ENCODE measurements at places on chromosomes 11 and 22. TPM values are rescaled to one million over a fixed set of nuclear protein-coding genes. Genes with fewer than 3 reads are reported as not detected.

GRCh38 chr11:79406376-79406775, 34.5 kb downstream of the TENM4 start:
- H3K36me3 ChIP-seq = no peaks in the 10 kb centered on the region

- peaks cover 14% of the 10 kb centered on the region for H3K27me3 ChIP-seq
- no peak for DNase-seq
- no peak overlapping the region for H3K4me3 ChIP-seq
- H3K4me1 ChIP-seq = peaks cover under 1% of the 10 kb centered on the region
- H3K36me3 ChIP-seq = no peaks in the 10 kb centered on the region
These were observed 5.9 kb upstream of the ALKBH3 start for GRCh38 chr11:43874738-43875137.

DNA sequence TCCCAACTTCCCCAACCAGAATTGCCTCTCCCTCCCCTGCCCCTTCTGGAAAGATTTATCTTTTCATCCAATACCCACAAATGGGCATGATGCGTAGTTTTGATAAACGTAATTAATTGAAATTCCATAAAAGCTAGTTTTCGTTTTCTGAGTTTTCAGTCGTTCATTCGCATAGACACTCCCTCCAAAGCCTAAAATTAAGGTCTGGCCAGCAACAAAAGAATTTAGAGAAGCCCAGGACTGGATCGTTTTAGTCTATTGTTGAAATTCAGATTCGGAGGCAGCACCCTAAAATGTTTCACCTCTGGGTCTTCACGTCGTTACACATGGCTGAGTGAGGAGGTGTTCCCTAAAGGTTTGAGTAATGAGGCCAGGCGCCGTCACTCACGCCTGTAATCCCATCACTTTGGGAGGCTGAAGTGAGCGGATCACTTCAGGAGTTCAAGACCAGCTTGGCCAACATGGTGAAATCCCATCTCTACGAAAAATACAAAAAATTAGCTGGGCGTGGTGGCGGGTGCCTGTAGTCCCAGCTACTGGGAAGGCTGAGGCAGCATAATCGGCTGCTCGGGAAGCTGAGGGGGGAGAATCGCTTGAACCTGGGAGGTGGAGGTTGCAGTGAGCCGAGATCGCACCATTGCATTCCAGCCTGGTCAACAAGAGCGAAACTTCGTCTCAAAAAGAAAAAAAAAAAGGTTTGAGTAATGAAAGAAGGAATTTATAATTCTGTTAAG, 589 bp upstream of the NDUFC2 start:
- peak overlapping the region; percentile 75 for H3K27ac ChIP-seq
- H3K27me3 ChIP-seq = no peaks in the 10 kb centered on the region
- no peaks in the 10 kb centered on the region for H3K36me3 ChIP-seq
- peak overlapping the region; percentile 98 for H3K4me3 ChIP-seq

GRCh38 chr11:298406-299065, 790 bp downstream of the IFITM5 start:
- DNase-seq = no peak
- peaks cover 23% of the 10 kb centered on the region for H3K4me1 ChIP-seq
- H3K27ac ChIP-seq = no peak overlapping the region
- no peaks in the 10 kb centered on the region for H3K36me3 ChIP-seq
- no peak overlapping the region for H3K4me3 ChIP-seq
- H3K27me3 ChIP-seq = no peaks in the 10 kb centered on the region

DNA sequence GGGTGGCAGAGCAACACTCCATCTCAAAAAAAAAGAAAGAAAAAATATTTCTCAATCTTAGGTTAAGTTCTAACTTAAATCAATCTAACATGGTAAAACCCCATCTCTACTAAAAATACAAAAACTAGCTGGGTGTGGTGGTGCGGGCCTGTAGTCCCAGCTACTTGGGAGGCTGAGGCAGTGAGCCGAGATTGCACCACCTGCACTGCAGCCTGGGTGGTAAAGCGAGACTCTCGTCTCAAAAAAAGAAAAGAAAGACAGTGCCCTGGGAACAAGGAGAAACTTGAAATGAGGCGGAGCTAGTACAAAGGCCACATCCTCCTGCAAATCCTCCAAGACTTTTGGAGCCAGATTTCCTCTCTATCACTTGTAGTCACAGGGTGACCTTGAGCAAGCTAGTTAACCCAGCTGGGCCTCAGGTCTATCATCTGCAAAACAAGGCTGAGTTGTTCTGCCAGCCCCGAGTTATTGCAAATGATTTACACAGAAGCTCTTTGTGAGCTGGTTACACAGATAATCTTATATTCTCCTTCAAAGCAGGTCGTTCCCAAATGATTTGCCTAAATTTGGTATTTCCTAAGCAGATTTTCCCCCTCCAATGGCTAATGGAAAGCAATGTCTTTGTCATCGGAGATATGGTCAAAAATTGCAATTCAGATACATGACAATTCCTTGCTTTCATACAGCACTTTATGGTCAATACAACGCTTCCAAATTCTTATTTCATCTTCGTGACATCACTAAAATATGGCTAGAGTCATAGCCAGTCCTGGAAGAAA, 1.9 kb downstream of the ANKRD54 start:
- H3K4me1 ChIP-seq = peaks cover 12% of the 10 kb centered on the region
- peaks cover 15% of the 10 kb centered on the region for H3K36me3 ChIP-seq
- no peak overlapping the region for H3K27ac ChIP-seq
- no peak for DNase-seq
- H3K4me3 ChIP-seq = no peak overlapping the region

DNA sequence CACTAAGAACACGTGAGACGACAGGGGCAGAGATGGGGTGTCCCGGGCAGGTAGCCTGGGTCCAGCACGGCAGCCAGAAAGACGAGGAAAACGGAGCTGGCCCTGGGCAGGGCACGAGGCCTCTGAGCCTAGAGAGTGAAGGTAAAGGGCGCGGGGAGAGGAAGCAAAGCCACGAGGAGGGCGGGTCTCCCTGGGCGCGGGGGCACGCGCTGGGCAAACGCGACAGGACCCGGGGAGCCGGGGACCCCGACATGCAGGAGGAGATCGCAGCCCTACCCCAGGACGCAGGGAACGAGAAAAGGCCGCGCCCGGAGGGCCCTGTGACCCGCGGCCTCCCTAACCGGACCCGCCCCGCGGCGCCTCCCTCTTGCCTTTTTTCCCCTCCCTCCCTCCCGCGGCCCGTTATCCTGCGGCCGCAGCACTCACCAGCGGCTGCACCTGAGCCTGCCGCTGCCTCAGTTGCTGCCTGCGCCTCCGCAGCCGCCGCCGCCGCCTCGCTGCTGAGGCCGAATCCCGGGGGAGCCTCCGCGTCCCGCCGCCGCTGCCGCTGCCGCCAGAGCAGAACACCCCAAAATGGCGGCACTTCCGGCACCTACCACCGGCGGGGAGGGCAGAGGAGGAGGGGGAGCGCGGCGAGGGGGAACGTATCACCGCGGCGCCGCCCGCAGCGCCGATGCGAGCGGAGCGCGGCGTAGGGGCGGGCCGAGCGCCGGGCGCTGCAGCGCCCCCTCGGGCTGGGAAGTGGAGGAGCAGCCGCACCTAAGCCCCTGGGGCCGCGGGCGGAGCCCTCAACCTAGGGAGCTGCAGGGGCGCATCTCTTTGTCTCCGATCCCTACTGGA, at the start of gene CELF1:
Gene CELF1 (minus strand): TSS at position 567 of the 840 bp plus-strand sequence. CDS start 53,609 bp downstream, outside the sequence.
- peak within 1 kb of the TSS; percentile 91 for H3K4me3 ChIP-seq
- H3K4me1 ChIP-seq = peaks cover 50% of the 10 kb centered on the region
- no peaks in the 10 kb centered on the region for H3K36me3 ChIP-seq

DNA sequence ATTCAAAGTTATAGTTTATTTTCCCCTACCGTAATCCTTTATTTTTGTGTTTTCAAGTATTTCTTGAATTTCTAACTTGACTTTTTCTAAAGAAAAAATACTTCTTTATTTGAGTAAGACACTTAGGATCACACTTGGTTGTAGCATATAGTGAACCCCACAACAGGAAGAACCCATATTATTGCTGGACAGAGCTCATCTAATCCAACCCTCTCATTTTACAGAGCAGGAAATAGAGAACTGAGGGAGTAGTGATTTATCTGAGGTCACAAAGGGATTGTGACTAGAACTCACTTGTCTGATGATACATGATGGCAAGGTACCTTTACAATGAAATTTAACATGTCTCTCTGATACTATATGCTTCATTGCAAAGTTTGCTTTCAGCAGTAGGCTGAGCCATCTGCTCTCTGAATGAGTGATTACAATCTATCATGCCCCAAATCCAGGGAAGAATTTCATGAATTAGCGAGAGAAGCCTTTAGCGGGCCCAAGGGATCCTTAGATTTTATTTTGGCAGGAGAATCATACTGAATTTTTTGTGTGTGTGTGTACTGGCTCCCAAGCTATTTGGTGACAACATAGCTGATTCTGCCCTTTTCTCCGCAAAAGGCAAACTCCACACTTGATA, 9.8 kb downstream of the SLC17A6 start:
- no peak overlapping the region for H3K4me3 ChIP-seq
- H3K36me3 ChIP-seq = no peaks in the 10 kb centered on the region
- H3K27ac ChIP-seq = no peak overlapping the region

- H3K36me3 ChIP-seq = no peaks in the 10 kb centered on the region
- DNase-seq = no peak
- no peaks in the 10 kb centered on the region for H3K27me3 ChIP-seq
- no peak overlapping the region for H3K4me3 ChIP-seq
- no peak overlapping the region for H3K27ac ChIP-seq
- no peaks in the 10 kb centered on the region for H3K4me1 ChIP-seq
These were observed 33.4 kb upstream of the ZBED5 start for GRCh38 chr11:10891151-10891720.

GRCh38 chr11:95729462-95729861, 60.1 kb downstream of the FAM76B start:
- H3K36me3 ChIP-seq = no peaks in the 10 kb centered on the region
- H3K27ac ChIP-seq = no peak overlapping the region
- no peak for DNase-seq
- peaks cover 10% of the 10 kb centered on the region for H3K4me1 ChIP-seq
- H3K4me3 ChIP-seq = no peak overlapping the region

SMTNL1 gene
- polyA plus RNA-seq = 0.55 TPM

TMEM191B gene
- polyA plus RNA-seq = 2.4 TPM

SLC25A18 gene
- 0.10 TPM for polyA plus RNA-seq

TRIM51 gene
- polyA plus RNA-seq = not detected

DDTL gene
- polyA plus RNA-seq = 0.32 TPM

INSC gene
- polyA plus RNA-seq = not detected

OR2AT4 gene
- polyA plus RNA-seq = not detected

C11orf87 gene
- not detected for polyA plus RNA-seq

ANKK1 gene
- 0.24 TPM for polyA plus RNA-seq
